ENCODE measurements at places on chromosomes 1 and 21.

GRCh38 chr1:50681931-50682330, 258.7 kb upstream of the DMRTA2 start:
- no peak for DNase-seq

DNA sequence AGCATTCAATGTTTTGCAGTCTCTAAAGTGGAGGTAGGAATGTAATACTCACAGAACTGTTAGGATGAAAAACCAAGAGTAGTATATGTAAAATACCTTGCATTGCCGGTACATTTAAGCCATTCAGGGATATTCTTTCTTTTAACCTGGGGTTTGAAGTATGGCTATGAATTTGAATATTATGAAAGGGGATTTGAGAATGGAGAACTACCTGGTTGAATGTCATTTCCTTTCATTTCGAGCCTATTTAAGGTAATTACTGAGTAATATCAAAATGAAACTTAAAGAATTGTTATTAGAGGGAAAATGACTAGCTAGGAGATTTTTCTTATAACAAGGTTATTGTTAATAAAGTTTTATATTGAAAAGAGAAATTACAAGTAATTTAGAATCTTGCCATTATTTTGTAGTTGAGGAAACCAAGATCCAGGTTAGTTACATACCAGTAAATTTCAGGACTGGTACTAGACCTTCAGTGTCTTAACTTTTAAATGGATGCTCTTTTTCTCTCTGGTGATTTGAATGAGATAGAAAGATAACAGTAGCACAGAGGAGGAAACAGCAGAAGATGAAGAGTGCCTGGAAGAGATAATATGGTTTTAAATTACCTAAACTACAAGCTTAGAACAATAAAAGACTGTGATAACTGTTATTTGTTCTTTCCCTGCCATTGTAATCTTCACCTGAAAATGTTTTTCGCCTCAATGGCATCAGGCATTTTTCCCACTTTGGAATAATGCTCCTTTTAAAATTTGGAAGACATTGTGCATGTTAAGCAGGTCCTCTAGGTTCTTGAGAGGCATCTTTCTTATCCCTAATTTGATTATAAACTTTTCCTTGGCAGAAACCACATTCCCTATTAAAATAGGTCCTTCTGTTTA, 103.2 kb downstream of the PKN2 start:
- no peak for DNase-seq

- DNase-seq: no peak
These were observed 21.9 kb upstream of the PIK3CD start for GRCh38 chr1:9629445-9630201.

DNA sequence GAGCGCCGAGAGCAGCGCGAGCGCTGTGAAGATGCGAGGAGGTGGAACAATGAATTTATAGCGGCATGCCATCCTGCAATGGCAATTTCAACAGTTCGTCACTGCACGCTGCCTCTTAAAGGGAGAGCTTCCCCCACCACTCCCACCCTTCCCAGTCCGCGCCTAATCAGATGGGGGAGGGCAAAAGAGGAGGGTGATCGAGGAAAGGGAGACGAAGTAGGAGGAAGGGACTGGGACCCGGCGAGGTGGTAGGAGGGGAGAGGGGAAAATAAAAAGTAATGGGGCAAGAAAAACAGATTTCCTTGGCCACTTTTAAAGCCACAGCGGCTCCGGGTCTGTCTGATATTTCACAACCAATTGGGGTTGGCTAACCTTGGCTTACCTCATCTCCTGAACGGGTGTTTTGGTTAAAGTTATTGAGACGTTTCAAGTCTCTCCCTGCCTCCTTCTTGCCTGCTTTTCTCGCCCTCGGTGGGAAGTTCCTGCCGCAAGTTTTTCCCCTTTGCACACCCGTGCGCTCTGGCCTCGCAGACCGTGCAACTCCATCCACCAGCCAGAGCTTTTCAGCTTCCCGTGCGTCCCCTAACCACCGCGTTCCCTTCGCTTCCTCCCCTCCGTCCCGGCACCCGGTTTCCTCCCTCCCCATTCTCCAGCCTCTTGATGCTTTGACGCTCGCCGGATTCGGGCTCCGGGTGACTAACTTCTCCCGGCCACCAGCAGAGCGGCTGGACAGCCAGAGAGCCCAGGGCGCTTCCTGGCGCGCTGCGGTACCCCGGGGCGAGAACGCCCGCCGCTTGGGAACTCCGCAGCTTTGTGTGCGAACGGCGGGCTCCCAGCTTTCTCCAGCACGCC, at the start of gene ADAMTS5:
ADAMTS5 (minus strand) TSS at position 27 of the 852 bp plus-strand sequence. CDS start 697 bp downstream, outside the sequence.
- DNase-seq: peak; percentile 42

GRCh38 chr1:60567256-60567655, 493.7 kb upstream of the C1orf87 start:
- DNase-seq: no peak

GRCh38 chr21:37860416-37860815, 55.8 kb downstream of the KCNJ6 start:
- no peak for DNase-seq

GRCh38 chr1:107095647-107096046, 39.2 kb downstream of the PRMT6 start:
- no peak for DNase-seq

GRCh38 chr1:41495210-41495948, 10.9 kb upstream of the EDN2 start:
- DNase-seq: no peak

GRCh38 chr1:207925210-207925609, 14.3 kb upstream of the CD34 start:
- peak; percentile 23 for DNase-seq

DNA sequence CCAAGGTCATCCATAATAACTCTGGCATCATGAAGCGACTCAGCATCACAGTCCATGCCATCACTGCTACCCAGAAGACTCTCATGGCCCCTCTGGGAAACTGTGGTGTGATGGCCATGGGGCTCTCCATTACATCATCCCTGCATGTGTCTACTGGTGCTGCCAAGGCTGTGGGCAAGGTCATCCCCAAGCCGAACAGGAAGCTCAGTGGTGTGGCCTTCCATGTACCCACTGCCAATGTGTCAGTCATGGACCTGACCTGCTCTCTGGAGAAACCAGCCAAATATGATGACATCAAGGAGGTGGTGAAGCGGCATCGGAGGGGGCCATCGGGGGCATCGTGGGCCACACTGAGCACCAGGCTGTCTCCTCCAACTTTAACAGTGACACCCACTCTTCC, 65.1 kb upstream of the ARHGAP29 start:
- no peak for DNase-seq

DNA sequence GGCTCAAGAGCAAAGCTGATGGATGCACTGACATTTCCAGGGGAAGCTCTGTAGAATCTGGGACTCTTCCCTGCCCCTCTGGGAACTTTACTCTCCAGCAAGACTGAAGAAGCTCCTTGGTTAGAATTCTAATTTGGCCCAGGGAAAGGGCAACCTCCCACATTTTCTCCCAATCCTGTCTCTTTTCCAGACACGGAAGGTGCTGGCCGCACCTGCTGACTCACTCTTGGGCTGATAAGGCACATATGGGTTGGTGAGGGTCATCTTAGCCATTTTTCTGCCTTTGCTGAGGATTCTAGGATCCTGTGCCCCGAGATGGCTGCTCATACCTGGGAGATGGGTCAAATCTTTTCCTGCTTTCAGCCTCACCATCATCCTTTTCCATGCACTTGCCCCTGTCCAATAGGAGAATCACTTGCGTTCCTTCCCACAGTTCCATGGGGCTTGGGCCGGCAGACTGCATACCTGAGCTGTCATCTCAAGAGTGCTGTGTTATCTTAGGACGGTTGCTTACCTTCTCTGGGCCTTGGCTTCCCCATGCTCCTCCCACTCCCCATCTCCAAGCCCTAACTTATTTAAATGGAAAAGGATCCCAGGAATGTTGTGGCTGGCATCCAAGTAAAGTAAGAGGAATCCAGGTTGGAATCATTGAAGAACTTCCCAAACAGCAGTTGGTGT, 1.3 kb downstream of the TINAGL1 start:
- DNase-seq: no peak

DNA sequence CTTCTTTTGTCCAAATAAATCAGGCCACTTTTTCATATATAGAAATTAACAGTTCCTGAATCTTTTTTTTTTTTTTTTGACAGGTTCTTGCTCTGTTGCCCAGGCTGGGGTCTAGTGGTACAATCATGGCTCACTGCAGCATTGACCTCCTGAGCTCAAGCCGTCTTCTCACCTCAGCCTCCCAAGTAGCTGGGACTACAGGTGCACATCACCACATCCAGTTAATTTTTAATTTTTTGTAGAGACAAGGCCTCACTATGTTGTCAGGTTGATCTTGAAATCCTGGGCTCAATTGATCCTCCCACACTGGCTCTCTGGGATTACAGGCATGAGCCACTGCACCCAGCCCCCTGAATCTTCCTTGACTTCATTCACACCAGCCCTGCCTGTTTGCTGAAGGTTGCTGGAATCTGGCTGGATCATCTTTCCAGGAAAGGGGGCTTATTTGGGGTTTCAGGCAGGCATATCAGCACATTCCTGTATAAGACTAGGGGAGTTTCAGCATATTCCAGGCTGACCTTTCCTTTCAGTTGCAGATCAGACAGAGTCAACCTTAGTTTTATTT, 78.2 kb upstream of the ARHGAP29 start:
- DNase-seq: no peak

GRCh38 chr1:234884006-234884405, 244.6 kb downstream of the TOMM20 start:
- no peak for DNase-seq

DNA sequence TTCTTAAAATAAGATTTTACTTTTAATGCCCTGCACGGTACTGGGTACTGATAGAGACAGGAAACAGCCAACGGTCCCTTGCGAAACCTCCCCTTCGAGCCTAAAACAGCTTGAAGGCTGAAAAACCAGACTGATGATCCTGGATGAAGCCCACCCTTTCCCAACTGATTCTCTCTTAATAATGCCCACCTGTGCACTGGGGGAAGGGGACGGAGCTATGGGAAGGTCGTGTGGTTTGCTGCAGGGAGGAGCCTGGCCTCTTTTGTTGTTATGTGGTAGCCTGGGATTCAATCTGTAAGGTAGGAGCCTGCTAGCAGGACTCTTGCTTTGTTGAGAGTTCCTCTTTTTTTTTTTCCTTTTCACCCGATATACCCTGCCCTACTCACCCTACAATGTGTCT, 25.6 kb downstream of the SAMSN1 start:
- no peak for DNase-seq

- no peak for DNase-seq
These were observed 7.7 kb upstream of the MPZL1 start for GRCh38 chr1:167714098-167714438.

DNA sequence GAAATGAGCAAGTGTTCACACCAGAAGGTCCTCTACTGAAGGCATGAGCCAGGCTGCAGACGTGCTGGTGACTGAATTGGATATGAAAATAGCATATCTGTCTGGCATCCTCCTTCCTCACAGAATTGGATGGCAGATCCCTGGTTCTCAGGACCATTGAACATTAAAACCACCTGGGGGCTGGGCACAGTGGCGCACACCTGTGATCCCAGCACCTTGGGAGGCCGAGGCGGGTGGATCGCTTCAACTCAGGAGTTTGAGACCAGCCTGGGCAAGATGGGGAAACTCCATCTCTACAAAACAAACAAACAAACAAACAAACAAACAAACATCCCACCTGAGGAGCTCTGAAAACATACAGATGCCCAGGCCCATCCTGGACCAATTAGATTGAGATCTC, 23.4 kb downstream of the TEX35 start:
- DNase-seq: no peak

- no peak for DNase-seq
These were observed 67.5 kb upstream of the RGS7 start for GRCh38 chr1:241424480-241424971.

GRCh38 chr1:228240411-228241240, 32.8 kb downstream of the OBSCN start:
- DNase-seq: no peak

GRCh38 chr1:43439781-43440180, 13.9 kb downstream of the HYI start:
- no peak for DNase-seq

GRCh38 chr1:35924838-35925237, 6.1 kb upstream of the AGO3 start:
- no peak for DNase-seq

DNA sequence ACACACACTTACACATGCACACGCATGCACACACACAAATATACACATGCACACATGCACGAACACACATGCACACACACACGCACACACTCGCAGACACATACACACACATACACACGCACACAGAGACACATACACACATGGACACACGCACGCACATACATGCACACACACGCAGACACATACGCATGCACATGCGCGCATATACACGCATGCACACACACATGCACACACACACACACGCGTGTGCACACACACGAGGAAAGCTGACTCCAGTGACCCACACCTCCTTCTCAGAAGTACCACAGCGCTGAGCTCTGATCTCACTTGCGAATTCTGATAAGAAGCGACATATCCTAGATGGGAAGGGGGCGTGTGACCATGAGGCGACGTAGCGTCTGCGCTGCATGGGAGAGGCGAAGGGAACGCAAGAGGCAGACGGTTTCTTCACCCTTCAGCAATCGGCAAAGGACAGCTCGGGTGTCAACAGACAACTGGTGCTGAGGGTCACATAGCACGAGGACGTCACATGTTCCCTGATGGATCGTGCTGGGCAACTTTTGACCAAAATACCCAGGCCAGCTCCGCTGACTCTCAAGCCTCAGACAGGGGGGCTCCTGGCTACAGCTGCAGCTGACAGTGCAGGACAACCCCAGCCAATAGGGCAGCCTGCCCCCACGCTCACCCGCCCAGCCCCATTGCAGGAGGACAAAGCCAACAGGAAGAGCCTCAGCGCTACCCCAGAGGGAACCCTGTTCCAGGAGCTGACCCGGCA, 16.0 kb upstream of the PDE9A start:
- no peak for DNase-seq

DNA sequence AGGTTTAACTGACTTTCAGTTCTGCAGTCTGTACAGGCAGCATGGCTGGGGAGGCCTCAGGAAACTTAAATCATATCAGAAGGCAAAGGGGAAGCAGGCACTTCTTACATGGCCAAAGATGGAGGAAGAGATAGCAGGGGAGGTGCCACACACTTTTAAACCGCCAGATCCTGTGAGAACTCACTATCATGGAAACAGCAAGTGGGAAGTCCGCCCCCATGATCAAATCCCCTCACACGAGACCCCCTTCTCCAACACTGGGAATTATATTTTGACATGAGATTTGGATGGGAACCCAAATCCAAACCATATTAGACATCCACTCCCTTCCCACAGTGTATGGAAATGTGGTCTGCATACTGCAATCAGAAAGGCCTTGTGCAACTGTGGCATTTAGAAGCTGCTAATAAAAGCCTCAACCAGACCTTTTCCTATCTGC, 148.2 kb downstream of the FCRL5 start:
- DNase-seq: no peak

DNA sequence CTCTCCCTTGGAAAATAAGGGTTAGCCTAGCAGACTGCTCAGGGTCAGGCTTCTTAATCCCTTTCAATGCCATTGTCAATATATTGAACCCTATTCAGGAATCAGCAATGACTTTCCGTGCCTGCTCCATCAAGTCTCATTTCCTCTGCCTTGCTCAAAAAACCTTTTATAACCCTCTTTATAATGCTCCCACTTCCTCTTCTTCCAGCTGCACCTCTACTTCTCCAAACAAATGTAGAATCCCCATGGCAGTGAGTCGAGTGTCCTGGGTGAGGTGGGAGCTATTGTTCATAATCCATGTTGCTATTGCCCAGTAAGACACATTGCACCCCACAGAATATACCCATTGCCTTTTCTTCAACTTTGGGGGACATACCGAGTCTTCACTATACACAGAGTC, 58.6 kb downstream of the OLIG1 start:
- DNase-seq: no peak

GRCh38 chr1:243294723-243295121, 38.9 kb downstream of the SDCCAG8 start:
- no peak for DNase-seq

Data from neuronal stem cell (in vitro differentiated cells).